Inflammatory macrophage (primary cell): ENCODE measurements at places on chromosomes 5 and 9.

- no peak for DNase-seq
Measured at GRCh38 chr5:81164936-81165335, 68.2 kb upstream of the CKMT2 start.

DNA sequence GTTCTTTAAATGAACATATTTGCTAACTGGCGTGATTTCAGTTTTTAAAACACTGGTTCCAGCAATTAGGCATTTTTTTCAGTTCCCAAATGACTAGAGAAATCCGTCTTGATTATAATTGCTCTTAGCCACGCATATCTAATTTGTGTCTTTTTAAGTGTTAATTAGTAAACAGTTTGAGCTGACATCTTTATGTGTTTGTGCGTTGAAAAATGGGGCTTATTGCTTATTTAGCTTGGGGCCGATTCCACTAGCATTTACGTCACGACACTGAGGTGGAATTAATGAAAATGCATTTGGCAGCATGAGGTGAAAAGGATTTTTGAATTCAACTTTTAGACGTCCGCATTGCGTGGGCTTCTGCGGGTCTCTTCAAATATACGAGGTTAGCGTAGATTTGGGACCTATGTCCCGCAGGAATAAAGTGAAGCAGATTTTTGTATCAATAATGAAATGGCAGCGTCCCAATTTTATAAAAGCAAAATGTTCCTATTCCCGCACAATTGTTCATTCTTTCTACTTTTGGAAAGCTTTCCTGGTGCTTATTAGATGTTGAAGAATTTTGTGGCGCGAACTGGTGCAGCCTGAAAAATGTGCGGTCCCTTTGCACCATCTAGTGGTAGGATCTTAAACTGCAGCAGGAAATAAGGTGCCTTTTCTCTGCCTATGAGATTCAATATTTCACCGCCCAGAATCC is 122.7 kb upstream of the LMX1B start:
- peak; percentile 76 for DNase-seq

DNA sequence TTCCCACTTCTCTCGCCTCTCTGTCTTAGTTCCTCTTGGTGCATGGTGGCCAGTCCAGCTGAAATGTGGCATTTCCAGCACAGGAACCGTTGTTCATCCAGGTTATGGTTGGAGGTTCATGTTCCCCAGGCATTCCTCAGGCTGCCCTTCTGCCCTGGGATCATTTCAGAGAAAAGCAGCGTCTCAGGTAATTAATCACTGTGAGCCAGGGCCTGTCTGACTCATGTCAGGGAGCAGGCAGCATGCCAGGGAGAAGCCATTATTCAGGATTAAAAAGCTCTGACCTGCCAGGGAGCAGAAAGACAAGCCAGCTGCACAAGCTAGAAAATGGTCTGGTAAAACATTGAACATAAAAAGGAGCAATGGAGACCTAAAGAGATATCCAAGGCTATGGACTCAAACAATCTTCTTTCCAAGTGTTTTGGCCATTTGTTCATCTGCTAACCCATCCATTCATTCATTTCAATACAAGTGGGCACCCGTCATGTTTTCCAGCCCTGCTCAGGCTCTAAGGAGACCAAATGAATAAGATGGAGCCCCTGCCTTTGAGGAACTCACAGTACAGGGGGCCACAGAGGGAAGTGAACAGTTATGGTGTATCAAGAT is 241.4 kb downstream of the DRD1 start:
- no peak for DNase-seq

DNA sequence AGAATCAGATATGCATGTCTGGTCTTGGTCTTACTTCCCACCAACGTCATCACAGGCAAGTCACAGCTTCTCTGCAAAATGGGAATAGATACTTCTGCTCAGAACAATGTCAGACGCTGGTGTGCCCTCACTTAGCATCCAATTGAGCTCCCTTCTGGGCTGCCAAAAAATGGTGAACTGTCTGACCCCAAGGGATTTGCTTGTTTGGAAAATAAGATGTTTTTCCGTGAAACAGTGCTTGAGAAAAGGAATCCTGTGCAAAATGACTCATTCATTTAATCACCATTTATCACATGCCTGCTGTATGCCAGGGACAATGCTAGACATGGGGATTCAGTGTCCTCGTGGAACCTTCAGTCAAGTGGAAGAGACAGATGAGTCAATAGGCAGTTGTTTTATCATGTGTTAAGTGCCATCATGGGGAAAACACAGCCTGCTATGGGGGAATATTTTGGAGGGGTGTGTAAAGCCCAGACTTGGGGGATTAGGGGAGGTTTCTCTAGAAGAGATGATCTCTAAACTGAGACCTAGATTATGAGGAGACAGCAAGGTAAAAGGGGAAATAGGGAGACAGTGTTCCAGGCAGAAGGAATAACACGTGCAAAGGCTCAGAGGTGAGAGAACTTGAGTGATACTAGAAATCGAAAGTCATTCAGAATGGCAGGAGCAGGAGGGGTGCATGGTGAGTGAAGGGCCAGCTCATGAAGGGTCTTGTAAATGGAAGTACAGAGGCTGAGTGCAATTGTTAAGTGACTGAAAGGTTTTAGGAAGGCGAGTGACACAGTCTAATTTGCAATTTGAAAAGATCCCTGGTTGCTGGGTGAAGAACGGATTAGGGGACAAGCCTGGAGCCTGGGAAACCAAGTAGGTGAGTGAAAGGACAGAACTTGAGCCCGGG is 3.9 kb downstream of the NIPAL4 start:
- DNase-seq: peak; percentile 49

- peak; percentile 66 for DNase-seq
Measured at GRCh38 chr9:69822116-69822750, 1.6 kb downstream of the CFAP95 start.

DNA sequence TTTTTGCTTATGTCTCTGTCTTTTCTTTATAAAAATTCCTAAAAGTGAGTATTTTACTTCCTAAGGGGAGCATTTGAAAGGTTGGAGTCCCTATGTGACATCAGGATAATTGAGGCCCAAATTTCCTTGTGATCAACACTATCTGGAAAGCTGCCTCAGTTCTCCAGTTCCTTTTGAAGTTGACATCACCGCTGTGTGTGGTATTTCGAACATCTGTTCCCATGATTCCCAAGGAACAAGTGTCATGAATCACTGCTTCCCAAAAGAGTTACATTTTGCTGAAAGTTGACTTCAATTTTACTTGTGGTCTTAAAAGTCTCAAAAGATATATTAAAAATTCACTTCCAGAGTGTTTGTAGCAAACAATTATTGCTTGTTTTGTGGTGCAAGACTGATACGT is 452.1 kb upstream of the RGMB start:
- no peak for DNase-seq

DNA sequence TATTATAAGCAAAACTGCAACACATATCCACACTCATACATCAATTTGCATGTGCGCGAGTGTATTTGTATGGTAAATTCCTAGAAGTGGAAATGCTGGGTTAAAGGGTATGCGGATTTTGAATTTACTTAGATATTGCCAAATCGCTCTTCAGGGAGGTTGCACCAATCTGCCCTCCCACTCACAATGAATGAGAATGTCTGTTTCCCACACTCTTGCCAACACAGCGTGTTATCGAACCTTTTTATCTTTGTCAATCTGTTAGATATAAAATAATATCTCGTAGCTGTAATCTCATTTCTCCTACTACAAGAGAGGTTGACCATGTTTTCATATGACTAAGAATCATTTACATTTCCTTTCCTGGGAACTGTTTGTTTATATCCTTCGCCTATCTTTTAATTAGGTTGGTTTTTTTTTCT is 35.7 kb downstream of the LHX2 start:
- peak; percentile 43 for DNase-seq

DNA sequence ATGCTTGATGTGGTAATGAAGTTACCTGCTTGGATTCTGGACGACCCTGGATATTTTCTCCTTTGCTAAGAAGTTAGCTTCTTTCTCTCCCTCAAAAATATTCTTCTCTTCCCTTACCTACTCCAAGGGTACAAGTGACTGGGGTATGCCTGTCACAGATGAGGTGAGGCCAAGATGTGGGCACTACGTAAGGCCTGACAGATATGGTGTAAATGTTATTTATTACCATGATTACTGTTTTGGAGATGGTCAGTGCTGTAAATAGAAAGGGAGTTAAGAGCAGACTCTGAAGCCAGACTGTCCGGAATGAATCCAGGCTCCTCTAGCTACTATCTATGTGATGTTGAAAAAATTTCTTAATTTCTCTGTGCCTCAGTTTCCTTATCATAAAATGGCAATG is 1.1 kb upstream of the KIAA1958 start:
- DNase-seq: no peak

DNA sequence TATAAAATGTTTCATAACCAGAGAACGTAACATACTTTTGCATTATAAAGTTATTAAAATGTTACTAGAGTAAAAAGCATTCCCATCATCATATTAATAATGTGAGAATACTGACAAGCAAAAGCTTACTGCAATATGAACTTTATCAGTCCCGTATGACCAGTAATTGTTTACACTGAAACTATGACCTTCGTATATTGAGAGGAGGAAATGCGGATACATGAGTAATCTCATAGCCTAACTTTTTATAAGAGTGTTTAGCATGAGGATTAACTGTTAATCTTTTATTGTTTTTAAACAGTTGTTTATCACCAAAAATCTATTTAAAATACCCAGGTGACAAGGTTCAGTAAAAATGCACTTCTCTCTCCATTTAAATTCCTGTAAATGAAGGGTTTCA is 272.4 kb downstream of the SLF1 start:
- DNase-seq: no peak

DNA sequence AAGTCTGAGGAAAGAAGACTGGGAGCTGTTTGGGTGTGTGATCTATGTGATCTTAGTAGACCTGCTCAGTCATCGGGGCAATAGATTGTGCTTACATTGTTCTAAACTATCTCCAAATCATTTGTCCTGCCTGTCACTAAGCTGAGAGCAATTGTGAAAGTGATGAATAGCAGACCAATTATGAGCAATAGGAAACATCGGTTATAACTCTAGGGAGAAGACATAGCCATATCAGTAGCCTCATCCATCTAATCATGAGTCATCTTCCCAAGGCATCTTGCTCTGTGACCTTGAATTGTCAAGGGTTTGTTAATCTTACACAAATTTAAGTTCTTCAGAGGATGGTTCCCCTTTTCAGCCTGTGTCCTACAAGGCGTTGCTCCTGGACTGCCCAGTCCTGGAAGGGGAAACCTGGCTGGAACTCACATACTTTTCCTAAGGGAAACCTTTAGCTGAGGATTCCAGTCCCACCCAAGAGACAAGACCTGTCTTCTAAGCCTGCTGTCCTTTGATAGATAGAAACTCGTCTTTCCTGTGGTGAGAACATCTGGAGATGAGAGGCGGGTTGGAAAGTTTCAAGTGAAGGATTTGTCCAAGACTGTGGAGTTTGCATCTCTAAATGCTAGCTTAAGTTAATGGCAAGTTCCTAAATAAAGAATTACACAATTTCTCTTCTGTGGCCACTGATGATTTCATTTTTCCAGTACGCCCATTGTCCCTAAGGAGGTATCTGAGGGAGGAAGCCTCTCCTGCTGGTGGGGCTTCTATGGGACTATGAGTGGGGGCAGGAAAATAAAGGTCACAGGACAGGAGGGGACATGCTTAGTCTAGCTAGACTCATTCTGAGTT is 53.9 kb upstream of the TRIM32 start:
- DNase-seq: no peak

- no peak for DNase-seq
Measured at GRCh38 chr9:95533996-95534680, 17.4 kb upstream of the PTCH1 start.

DNA sequence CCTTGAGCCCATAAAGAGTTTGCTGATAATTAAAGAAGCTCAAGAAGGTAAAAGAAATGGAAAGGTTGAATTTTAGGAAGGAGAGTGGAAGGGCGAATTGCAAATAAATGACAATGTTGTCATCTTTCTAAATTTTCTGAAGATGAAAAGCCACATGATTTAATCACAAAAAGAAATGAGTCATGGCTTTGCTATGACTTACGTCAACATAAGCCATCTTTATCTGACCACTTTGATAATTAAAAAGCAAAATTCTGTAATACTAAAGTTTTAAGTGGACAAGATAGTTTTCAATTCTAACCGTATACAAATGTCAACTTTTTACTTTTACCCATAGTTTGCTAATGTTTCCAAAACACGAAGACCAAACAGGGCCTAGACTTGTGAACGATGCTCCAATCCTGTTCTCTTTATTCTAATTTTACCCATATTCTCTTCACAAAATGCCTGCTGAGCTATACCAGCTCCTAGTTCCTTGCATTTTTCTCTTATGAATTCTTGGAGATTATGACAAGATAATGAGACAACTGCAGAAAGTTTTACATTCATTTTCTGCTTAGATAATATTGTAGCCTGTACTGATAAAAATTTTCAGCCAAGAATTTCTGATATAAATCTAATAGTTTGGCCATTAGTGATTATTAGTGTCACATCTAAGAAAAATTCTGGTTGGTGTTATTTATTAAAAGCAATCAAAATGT is 21.8 kb upstream of the PRUNE2 start:
- no peak for DNase-seq

DNA sequence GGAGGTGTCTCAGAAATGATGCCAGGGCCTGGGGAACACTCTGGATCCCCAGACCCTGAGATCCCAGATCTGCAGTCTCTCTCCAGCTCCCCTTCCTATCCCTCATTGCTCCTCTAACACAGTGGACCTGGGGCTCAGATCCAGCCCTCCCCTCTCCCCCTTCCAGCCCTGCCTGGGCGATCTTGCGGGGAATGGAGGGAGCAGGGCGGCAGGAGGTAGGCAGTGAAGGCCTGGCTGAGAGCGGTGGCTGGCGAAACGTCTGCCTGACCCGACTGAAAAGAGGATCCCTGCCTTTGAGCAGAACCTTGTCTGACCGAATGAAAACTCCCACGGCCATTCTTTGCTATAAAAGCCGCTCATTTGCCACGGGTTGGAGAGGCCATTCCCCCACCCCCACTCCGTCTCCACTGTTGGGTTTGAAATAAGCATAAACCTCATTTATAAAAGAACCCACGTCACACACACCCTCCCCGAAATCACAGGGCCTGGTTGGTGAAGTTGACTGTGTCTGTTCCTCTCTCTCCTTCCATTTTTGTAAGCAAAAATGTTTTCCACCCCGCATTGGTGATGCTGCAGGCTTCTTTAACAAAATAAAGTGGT is 8.8 kb downstream of the MSX2 start:
- DNase-seq: no peak

DNA sequence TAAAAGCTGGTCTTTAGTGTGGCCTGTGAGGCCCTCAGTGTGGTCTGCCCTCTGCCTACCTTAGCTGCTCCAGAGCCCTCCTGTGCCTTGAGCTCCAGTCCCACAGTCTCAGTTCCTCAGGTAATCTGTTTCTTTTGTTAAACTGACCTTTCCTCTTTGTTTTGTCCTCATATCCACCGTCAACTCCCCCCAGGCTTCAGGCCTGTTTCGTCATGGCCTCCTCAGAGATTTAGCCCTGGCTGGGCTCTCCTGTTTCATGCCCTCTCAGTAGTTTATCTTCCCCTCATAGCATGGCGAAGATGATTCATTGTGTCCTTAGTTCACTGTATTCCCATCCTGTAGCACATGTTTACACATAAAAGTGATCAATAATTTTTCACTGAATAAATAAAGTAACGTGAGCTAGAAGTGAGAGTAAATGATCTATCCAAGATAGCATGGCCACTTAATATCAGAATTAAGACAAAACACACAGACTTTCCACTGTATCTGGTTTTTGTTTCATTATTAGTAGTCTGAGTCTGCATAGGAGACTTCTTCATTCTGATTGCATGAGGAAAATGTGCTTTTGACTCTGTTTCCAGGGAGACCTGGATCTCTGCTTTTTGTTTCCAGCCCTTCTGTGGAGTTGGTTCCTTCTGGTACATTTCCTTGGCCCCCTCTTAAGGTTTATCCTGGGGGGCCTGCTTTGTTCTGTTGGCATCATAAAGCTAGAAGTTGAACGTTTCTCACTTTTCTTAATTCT is 70.5 kb downstream of the SNX24 start:
- no peak for DNase-seq

- DNase-seq: no peak
Measured at GRCh38 chr5:118598311-118598710, 390.0 kb downstream of the DTWD2 start.

- no peak for DNase-seq
Measured at GRCh38 chr5:176741561-176742211, 68.7 kb upstream of the UNC5A start.
